ENCODE measurements at places on chromosomes 7 and 10.

DNA sequence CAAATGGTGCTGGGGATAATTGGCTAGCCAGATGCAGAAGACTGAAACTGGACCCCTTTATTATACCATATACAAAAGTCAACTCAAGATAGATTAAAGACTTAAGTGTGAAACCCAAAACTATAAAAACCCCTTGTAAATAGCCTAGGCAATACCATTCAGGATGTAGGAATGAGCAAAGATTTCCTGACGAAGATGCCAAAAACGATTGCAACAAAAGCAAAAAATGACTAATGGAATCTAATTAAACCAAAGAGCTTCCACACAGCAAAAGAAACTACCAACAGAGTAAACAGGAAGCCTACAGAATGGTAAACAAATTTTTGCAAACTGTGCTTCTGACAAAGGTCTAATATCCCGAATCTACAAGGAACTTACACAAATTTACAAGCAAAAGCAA lies 30.9 kb upstream of the PLXDC2 start:
- no peak for DNase-seq

DNA sequence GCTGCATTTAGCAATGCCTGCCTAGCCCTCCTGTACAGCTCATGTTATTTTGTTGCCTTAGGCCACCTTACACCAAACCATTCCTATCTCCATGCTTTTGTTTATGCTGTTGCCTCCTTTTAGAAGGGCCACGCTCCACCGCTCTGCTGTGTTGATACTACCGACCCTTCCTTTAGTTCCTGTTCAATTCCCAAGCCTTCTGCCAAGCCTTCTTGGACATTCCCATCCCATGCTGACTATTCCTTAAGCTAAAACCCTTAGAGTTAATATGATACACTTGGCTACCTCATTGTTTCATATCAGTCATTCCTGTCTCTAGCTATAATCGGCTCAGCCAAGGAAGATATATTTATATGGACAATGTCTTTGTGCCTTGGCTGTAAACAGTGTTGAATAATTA lies 705.5 kb downstream of the LRMDA start:
- DNase-seq, result no peak

DNA sequence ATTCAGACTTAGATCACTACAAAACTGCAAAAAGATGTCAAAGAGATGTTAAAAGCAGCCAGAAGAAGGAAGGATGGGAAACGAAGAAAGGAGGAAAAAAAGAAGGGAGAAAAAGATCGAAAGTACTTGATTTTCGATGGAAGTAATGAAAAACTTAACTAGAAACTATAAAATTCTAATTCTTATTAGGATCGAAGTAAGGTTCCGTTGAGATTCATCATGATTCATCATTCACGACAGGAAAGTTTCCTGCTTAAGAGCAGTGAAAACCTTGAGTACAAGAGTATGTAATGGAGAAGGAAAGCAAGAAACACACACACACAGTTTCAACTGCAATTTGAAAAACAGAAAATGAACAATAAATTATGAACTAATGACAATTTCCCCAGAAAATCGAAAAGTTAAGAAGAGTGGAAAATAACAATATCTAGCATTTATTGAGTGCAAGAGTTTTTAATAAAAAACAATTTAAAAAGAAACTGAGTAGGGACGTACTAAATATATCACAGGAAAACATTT lies 1.1 kb upstream of the ING3 start:
- DNase-seq, result peak; percentile 33

DNA sequence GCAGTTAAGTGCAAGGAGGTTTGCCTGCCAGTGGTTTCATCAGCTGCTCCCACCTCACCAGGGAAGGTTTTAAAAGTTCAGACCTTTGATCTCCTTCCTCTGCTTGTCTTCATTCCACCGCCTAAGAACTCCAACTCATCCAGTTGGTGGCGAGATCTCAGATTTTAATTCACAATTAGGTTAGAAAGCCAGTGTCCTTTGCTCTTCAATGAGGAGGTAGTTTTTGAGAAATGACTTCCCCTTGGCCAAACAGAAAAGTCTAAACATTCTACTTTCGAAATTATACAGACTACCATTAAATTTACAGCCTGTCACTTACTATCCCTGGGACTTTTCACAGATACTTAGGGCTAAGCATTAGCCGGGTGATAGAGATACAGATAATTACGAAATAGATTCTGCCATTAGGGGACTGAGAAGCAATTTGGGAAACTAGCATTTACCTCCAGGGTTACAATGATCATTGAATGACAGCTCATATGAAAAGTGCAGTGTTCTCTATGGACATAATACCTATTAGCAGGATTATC lies 513.4 kb upstream of the GHITM start:
- DNase-seq, result no peak

DNA sequence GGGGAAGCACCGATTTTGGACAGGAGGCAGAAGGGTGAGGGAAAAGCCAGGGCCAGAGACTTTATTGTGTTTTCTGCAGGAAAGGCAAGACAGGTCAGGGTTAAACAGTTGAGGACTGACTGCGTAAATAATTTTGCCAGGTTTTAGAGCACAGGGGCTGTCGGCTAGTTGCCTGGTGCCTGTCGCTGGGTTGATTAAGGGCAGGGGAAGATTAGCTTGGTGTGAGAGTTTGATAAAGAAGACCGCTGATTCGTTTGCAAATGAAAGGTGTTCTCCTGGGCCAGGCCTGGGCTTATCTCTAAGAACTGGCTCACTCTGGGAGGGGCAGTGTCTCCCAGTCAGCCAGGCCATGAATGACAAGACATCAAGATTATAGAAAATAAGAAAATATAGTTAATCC lies 75.6 kb downstream of the SLC37A3 start:
- DNase-seq, result peak; percentile 92

DNA sequence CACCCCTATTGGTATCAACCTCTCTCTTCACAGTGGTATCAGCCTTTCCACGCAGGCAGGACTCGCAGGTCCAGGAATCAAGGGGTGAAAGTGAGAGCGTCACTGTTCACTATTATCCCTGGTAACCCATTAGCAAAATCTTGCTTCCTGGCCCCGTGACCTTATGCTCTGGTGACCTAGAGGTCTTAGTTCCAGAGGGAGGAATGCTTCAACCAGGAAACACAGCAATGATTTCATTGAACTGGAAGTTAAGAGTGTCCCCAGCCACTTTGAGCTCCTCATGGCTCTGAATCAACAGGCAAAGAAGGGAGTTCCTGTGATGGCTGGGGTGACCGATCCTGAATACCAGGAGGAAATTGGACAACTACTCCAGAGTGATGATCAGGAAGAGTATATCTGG lies 90.6 kb downstream of the CUL2 start:
- no peak for DNase-seq

DNA sequence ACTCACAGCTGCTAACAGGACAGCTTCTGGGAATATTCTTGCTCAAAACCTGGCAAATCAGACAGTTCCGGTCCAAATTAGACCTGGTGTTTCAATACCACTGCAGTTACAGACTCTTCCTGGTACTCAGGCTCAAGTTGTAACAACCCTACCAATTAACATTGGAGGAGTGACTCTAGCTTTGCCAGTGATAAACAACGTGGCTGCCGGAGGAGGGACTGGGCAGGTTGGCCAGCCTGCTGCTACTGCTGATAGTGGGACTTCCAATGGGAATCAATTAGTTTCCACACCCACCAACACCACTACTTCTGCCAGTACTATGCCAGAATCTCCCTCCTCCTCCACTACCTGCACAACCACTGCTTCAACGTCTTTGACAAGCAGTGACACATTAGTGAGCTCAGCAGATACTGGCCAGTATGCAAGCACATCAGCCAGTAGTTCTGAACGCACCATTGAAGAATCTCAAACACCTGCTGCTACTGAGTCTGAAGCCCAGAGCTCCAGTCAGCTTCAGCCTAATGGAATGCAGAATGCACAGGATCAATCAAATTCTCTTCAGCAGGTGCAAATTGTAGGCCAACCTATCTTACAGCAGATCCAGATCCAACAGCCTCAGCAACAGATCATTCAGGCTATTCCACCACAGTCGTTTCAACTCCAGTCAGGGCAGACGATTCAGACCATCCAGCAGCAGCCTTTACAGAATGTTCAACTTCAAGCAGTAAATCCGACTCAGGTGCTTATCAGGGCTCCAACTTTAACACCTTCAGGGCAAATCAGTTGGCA lies 2.1 kb downstream of the SP4 start:
- peak; percentile 69 for DNase-seq

DNA sequence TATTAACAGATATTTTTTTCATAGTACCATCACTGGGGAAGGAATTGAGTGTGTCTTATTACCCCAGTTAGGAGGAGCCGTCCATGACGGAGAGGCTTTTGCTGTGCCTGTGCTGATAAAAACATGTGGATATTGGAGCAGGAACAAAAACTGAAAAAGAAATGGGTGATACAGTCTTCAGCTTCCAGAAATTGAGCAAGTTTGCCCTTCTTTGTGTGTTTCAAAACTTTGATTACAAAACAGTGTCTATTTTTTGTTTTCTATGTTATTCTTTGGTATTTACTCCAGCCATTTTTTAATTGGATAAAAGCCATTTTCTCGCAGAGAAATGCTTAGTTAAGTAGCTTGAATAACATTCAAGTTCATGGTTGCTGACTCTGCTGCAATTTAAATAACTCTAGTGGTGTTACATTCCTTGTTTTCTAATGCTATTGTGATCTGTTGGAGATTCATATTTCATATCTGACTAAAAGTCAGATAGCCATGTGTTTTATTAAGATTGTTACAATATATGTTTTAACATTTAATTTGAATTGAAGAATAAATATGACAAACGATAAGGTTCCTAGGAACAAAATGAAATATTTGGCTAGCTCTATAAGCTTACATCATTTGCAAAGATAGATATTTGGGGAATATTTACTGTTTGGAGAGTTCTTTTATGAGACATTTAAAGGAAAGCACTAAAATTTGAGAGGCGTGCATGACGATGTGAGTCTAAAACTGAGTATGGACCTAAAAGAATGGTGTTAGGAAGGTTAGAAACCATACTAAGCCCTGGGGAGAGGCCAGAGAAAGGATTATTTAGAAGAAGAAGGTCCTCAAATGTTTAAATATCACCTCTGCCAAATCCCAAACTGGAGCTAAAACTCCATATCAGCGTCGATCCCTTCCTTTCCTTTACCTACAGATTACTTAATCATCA lies 747.3 kb upstream of the CELF2 start:
- no peak for DNase-seq

DNA sequence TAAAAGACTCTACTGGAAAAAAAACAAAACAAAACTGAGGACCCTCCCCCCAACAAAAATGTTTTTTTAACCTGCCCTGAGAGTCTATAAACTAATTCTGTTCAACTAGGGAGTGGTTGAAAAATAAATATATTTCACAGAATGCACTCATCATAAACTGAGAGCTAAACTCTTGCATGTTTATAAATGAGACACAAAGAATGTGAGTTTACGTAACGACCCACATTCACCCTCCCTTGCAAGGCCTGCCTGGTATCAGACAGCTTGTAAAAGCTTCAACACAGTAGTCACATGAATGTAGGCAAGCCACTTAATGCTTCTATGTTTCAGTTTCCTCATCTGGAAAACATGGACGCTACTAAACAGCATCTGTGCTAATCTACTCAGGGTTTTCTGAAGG lies 50.3 kb downstream of the JAZF1 start:
- no peak for DNase-seq

DNA sequence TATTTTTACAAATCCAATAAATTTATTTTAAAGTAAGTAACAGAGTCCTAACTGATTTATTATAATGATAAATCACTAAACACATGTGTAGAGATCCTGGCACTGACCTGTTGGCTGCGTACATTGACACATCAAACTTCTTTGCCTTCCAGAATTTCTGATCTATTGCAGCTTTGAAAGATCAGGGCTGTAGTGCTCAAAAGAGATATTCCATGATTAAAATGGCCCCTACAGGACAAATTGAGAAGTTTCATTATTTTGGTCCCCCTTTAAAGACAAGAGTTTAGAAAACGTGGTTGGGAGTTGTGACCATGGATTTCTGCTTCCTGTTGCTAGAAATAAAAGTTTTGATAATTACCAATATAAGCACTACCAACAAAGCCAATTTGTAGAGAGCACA lies 87.7 kb upstream of the PDK4 start:
- no peak for DNase-seq

GRCh38 chr7:123916240-123916724 lies 8.8 kb upstream of the SPAM1 start:
- no peak for DNase-seq

- DNase-seq, result no peak
Observed at GRCh38 chr7:348962-349743, 59.2 kb downstream of the FOXL3 start.

DNA sequence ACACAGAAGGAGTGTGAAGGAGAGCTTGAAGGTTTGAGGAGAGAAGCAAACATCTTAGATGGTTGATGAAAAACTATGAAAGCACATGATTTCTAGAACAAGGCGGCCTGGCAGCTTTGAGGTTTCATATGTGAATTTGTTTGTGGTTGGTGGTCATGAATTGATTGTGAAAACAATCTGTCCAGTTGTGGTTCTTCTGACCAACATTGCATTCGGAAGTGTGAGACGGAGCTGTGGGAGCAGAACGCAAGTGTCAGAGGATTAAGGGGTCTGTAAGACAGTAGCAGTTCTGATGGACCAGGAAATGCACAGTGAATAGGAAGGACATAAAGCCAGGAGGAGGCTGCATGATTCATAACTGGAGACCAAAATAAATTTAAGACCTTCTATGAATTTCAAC lies 594.6 kb downstream of the NXPH1 start:
- no peak for DNase-seq

GRCh38 chr10:98486421-98486820 lies 39.7 kb upstream of the HPS1 start:
- no peak for DNase-seq

DNA sequence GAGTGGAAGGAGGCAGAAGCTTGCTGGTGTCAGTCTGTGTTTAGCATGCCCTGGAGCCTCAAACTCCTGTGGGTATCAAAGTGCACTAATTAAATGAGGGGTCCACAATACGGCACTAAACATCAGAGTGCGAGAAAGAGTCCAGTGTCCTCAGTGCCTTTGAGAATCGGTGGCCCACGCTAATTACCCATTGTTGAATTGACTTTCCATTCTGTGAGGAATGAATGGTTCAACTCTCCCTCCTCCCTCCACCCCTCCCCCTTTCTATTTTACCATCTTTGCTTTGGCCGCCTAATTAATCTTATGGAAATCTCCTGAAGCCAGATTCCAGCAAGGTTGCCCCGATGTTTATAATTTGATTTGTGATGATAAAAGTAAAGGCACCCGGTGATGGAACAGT lies 217.8 kb downstream of the TFEC start:
- no peak for DNase-seq

DNA sequence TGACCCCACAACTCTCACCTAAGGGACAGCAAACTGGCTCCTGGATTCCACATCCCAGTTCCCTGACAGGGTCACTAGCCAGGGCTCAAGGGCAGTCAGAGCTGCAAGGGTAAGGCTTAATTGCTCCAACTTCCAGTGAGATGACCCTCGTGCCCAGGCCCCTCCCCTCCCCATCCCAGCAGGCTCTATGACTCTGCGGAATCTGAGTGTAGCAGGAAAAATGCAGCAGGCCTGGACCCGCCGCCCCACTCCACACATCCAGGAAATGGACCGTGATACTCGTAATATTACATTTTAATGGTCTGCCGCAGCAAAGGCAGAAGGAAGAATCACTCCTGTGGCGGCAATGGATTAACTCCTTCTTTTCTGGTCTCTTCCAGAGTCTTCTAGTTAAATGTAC lies 91.7 kb upstream of the CHST15 start:
- no peak for DNase-seq

GRCh38 chr10:12703813-12704212 lies 297.7 kb downstream of the CCDC3 start:
- DNase-seq, result no peak

GRCh38 chr10:44980309-44981171 lies 1.9 kb upstream of the DEPP1 start:
- no peak for DNase-seq

GRCh38 chr7:44065431-44066110 lies at the start of gene PGAM2:
PGAM2 (minus strand) TSS chr7:44065567; CDS start chr7:44065529, 38 bp downstream.
- DNase-seq, result no peak

GRCh38 chr7:141563956-141564623 lies 12.9 kb downstream of the AGK start:
- no peak for DNase-seq

Data from hematopoietic multipotent progenitor cell treated with erythropoietin and hydrocortisone succinate and interleukin-3 and kit ligand, for 15 days (in vitro differentiated cells).